Left ventricle myocardium inferior (tissue), 1 donor: ENCODE measurements at places on chromosomes 4 and X. TPM values are rescaled to one million over a fixed set of nuclear protein-coding genes. Genes with fewer than 3 reads are reported as not detected.
A peak's percentile ranks its signal among the peaks of the same experiment; 100 is the strongest.

GRCh38 chrX:118208481-118208880 lies 91.9 kb upstream of the KLHL13 start:
- H3K4me3 ChIP-seq: no peak overlapping the region
- no peak for DNase-seq
- no peaks in the 10 kb centered on the region for H3K27me3 ChIP-seq
- no peaks in the 10 kb centered on the region for H3K4me1 ChIP-seq
- no peaks in the 10 kb centered on the region for H3K36me3 ChIP-seq
- H3K27ac ChIP-seq: no peak overlapping the region

ZNF280C gene
- total RNA-seq: 1.5 TPM

- no peak overlapping the region for H3K27ac ChIP-seq
- no peaks in the 10 kb centered on the region for H3K27me3 ChIP-seq
- no peaks in the 10 kb centered on the region for H3K36me3 ChIP-seq
- peaks cover 18% of the 10 kb centered on the region for H3K4me1 ChIP-seq
- DNase-seq: peak; percentile 81
These were observed 5.1 kb upstream of the PLCXD1 start for GRCh38 chrX:275967-276580.

DNA sequence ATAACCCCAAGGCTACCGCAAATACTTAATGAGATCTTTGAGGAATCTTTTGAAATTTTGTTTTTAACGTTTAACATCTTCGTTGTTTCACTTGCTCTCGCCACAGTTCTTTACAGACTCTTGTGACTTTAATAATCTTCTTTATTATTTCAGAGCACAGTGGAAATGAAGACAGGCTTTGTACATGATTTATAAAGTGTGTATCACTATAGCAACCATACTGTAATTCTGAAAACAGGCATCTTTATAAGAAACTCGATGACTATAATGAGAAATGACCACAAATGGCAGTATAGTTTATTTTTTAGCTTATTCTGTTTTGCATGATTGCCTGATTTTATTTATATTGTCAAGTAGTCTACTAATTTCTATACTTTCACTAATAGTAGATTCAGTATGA lies 224.4 kb upstream of the GALNTL6 start:
- no peak overlapping the region for H3K27ac ChIP-seq
- no peaks in the 10 kb centered on the region for H3K4me1 ChIP-seq
- no peaks in the 10 kb centered on the region for H3K27me3 ChIP-seq
- no peak overlapping the region for H3K4me3 ChIP-seq
- H3K36me3 ChIP-seq: no peaks in the 10 kb centered on the region

DNA sequence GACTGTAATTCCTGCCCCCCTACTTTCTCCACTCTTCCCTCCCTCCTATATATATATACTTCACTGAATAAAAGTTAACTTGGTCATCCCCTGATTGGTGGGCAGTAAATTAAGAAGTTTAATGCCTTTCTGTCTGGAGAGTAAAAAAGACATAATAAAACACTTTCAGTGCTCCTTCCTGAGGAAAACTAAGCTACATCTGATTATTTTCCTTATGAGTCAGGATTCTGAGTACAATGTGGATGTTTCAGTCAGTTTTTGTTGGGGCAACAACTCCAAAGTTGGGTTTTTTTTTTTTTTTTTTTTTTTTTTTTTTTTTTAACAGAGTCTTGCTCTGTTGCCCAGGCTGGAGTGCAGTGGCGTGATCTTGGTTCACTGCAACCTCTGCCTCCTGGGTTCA lies 22.0 kb upstream of the SUPT20HL2 start:
- no peaks in the 10 kb centered on the region for H3K27me3 ChIP-seq
- H3K36me3 ChIP-seq: no peaks in the 10 kb centered on the region
- no peak for DNase-seq
- H3K4me3 ChIP-seq: no peak overlapping the region
- no peak overlapping the region for H3K27ac ChIP-seq

DNA sequence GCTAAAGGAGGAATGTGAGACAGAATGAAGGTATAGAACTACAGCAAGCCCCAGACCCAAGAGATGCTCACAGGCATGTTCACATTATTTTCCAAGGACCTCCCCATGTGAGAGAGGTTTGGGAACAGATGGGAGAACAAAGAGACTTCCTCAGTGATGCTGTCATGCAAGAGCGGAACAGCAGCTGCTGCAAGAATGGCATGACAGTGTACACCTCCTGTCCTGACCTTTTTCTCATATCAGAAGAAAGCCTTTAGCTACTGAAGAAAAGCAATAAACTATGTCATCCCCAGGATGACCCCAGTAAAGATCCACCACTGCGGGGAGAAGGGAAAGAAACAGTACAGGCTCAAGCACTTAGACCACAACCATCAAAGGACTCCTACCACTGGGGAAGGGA lies 7.2 kb downstream of the PRDM5 start:
- H3K27ac ChIP-seq: no peak overlapping the region
- H3K36me3 ChIP-seq: no peaks in the 10 kb centered on the region
- no peak overlapping the region for H3K4me3 ChIP-seq
- H3K27me3 ChIP-seq: no peaks in the 10 kb centered on the region
- DNase-seq: no peak

GRCh38 chrX:77160301-77160700 lies 286.9 kb upstream of the FGF16 start:
- no peak overlapping the region for H3K4me3 ChIP-seq
- H3K27me3 ChIP-seq: no peaks in the 10 kb centered on the region
- DNase-seq: no peak
- no peak overlapping the region for H3K27ac ChIP-seq

MAB21L2 gene
- 0.11 TPM for total RNA-seq

ARAP2 gene
- total RNA-seq: 2.9 TPM

RPA4 gene
- not detected for total RNA-seq

DNA sequence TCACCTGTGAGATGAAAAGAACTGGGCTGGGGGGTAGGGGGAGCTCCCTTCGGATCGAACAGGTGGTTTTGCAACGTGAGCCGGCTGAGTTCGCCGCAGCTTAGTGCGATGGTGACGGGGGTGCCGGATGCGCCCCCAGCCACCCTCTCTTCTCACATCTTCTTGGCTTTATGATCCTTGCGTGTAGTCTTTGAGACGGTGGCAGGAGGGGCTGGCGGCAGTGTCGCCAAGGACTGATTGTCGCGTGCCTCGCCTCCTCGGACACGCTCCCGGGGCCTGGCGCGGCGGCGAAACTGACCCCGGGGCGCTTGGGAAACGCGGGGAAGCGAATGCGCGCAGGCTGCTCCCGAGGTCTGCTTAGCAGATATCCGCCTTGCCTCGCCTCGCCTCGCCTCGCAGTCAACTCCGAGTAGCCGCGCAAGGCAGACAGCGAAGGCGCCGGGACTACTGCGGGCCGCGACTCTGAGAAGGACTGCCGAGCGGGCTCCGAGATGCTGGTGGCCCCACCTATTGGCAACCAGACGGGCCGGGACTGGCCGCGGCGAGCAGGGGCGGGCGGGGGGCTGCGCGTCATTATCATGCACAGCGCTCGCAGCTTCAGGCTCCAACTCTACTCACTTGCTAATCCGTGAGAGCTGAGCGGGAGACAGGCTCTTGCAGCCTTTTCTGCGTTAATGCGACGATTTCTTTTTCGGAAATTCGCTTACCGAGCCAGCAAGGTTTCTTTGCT lies 1.5 kb downstream of the GRID2 start:
- H3K27ac ChIP-seq: no peak overlapping the region
- peaks cover 60% of the 10 kb centered on the region for H3K27me3 ChIP-seq
- no peaks in the 10 kb centered on the region for H3K36me3 ChIP-seq
- DNase-seq: peak; percentile 25
- H3K4me3 ChIP-seq: peak overlapping the region; percentile 67
- peaks cover 29% of the 10 kb centered on the region for H3K4me1 ChIP-seq

TASL gene
- total RNA-seq: 0.30 TPM

DNA sequence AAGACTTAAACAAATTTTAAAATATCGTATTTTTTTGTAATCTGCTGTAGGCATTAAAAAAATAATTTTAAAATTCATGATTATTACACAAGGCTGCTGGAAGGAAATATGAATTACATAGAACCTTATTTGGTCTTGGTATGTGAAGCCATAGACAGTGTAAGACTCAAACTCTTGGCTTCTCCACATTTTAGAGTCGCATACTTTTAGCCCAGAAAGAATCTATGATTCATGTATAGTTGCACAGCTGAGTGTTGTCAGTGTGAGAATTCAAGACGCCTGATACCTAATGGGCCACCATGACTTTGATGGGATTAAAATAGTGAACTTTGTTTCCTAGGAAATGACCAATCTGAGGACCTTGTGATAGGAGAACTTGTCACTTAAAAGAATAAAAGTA lies 1.4 kb downstream of the INTU start:
- H3K4me1 ChIP-seq: peaks cover 23% of the 10 kb centered on the region
- no peak overlapping the region for H3K27ac ChIP-seq
- no peaks in the 10 kb centered on the region for H3K36me3 ChIP-seq
- DNase-seq: no peak

DNA sequence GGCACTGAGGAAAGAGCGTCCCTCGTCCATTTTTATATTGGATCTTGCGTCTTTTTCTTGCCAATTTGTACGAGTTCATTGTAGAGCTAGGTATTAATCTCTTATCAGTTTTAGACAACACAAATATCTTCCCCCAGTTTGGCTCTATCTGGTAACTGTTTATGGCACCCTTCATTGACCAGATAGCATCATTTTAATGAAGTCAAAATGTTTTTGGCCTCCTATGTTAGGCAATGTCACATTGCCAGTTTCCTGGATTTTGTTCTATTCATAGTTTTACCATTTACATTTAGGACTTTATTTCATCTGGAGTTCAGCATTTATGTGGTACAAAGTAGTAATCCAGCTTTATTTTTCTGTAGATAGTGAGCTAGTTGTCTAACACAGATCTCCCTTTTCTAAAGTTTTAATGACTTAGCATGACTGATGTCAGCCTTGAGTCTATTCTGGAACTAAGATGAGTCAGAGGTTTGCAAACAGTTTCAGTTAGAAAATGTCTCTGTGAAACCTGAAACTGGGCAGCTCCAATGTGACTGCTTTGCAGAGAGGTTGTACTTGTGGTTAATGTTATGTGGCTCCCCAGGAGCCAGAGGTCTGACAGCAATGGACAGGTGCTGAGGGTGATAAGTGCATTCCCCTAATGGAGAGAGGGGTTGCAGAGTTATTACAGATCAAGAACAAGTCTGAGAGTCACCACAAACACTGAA lies 5.3 kb upstream of the STBD1 start:
- no peak for DNase-seq
- H3K27me3 ChIP-seq: no peaks in the 10 kb centered on the region
- H3K36me3 ChIP-seq: no peaks in the 10 kb centered on the region
- no peak overlapping the region for H3K4me3 ChIP-seq
- peak overlapping the region; percentile 74 for H3K27ac ChIP-seq
- peaks cover 32% of the 10 kb centered on the region for H3K4me1 ChIP-seq

DNA sequence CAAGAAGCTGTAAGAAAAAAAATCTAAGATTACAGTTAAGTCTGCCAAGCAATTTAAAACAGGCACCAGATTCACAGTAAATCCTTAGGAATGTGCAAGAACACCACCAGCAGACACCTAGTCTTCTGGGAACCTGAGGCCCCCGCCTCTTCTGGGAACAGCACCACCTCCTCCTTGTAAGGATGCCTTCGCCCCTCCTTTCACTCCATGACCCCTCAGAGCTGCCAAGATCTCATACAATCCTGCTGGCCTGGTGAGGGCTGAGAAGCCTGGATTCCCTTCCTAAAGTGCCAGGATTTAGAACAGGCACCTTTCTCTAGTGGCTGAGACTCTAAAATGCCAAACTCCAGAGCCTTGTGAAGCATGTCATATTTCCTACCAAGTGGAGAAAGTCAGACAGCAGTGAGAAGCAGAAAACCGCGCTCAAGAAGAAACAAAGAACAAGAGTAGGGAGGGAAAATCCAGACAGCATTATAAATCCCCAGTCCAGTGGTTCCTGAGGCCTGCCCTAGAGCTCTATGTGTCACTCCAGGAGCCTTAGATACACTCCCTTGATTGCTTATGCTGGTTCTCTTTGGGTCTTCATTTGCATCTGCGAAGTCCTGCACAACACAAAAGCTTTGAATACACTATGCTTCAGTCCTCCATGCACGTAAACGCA lies 166.4 kb downstream of the TSPAN5 start:
- no peaks in the 10 kb centered on the region for H3K36me3 ChIP-seq
- no peaks in the 10 kb centered on the region for H3K27me3 ChIP-seq
- H3K27ac ChIP-seq: no peak overlapping the region
- no peak for DNase-seq
- H3K4me3 ChIP-seq: no peak overlapping the region
- H3K4me1 ChIP-seq: no peaks in the 10 kb centered on the region

RRH gene
- 0.19 TPM for total RNA-seq

FAM53A gene
- 0.71 TPM for total RNA-seq

DNA sequence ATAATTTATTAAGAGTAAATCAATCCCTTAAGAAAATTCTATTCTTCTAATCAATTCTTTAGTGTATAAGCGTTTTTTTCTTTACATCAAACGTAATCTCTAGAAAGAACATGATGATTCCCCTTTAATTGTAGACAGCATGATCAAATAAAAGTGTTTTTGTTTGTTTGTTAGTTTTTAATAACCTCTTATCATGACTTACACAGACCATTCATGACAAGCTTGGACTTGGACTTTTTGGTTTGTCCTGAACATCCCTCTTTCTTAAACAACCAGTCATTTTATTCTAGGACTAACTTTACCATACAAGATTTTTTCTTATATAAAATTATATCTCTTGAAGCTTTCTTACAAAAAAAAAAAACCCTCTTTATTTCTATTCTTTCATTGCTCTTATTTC lies 344.6 kb upstream of the SPOCK3 start:
- no peak overlapping the region for H3K4me3 ChIP-seq
- H3K27ac ChIP-seq: no peak overlapping the region
- no peaks in the 10 kb centered on the region for H3K36me3 ChIP-seq
- no peaks in the 10 kb centered on the region for H3K27me3 ChIP-seq
- no peaks in the 10 kb centered on the region for H3K4me1 ChIP-seq

GRCh38 chr4:123127875-123128274 lies 205.5 kb upstream of the NUDT6 start:
- H3K36me3 ChIP-seq: no peaks in the 10 kb centered on the region
- H3K27ac ChIP-seq: no peak overlapping the region
- H3K4me1 ChIP-seq: peaks cover 15% of the 10 kb centered on the region
- no peaks in the 10 kb centered on the region for H3K27me3 ChIP-seq
- no peak for DNase-seq

GRCh38 chrX:37746218-37746941 lies 33.5 kb upstream of the CYBB start:
- no peaks in the 10 kb centered on the region for H3K4me1 ChIP-seq
- H3K4me3 ChIP-seq: no peak overlapping the region
- no peaks in the 10 kb centered on the region for H3K36me3 ChIP-seq
- no peaks in the 10 kb centered on the region for H3K27me3 ChIP-seq

DCK gene
- 7.5 TPM for total RNA-seq

DNA sequence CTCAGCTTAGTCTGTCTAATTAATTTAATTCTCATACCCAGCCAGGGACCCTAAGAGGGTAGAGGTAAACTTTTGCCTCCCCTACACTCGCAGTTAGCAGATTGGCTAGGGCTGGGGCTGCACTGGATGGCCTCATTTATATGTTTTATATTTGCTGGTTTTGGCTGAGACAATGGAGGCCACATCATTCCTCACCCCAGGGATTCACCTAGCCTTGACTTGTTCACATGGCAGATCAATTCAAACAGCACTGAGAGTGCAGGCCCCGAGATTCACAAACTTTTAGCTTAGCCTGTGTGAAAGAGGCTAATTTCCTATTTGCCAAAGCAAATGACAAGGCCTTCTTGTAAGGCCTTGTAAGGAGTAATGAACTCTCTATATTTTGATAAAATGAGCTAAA lies 844.4 kb downstream of the ARAP2 start:
- no peaks in the 10 kb centered on the region for H3K4me1 ChIP-seq
- no peaks in the 10 kb centered on the region for H3K27me3 ChIP-seq
- H3K27ac ChIP-seq: no peak overlapping the region

TBC1D8B gene
- 2.0 TPM for total RNA-seq
